Cardiac muscle cell (in vitro differentiated cells and primary cell): ENCODE measurements at places on chromosomes 13 and 19. TPM values are rescaled to one million over a fixed set of nuclear protein-coding genes. Genes with fewer than 3 reads are reported as not detected.

- no peak for DNase-seq
Observed at GRCh38 chr19:50490991-50491472, 14.4 kb upstream of the GARIN5A start.

- peak; percentile 68 for DNase-seq
Observed at GRCh38 chr13:89695343-89696257, 1651.9 kb upstream of the MIR17HG start.

DNA sequence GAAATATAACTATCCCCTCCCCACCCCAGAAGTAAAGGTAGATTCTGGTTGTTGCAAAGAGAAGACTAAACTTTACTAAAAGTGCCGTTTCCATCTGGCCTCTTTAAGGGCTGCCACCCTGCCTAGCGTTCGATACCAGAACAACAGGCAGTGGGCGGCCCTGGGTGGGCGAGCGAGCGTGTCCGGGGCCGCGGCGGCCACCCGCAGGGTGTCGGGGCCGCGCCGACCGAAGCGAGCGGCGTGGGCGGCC is 2.6 kb downstream of the FGF9 start:
- DNase-seq, result no peak

GRCh38 chr13:45873491-45874325 is 22.2 kb upstream of the SIAH3 start:
- DNase-seq, result no peak

- DNase-seq, result no peak
Observed at GRCh38 chr19:2110822-2111221, 14.1 kb downstream of the IZUMO4 start.

DNA sequence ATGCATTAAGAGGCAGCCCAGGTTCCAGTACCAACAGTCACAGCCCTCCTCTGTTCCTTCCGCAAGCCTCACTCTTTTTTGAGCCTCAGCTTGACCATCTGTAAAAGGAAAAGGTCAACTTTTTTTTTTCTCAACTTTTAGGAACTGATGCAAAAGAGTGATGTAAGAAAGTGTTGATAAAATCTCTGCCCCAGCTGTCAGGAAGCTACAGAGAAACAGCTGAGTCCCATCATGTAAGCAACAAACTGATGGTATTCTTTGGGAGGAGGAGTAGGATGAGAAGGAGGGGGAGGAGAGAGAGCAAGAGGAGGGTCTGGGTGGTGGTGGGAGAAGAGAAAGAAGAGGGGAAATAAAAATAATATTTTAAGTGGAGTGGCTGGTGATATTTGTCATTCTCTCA is 233.9 kb upstream of the TSHZ3 start:
- peak; percentile 32 for DNase-seq

DNA sequence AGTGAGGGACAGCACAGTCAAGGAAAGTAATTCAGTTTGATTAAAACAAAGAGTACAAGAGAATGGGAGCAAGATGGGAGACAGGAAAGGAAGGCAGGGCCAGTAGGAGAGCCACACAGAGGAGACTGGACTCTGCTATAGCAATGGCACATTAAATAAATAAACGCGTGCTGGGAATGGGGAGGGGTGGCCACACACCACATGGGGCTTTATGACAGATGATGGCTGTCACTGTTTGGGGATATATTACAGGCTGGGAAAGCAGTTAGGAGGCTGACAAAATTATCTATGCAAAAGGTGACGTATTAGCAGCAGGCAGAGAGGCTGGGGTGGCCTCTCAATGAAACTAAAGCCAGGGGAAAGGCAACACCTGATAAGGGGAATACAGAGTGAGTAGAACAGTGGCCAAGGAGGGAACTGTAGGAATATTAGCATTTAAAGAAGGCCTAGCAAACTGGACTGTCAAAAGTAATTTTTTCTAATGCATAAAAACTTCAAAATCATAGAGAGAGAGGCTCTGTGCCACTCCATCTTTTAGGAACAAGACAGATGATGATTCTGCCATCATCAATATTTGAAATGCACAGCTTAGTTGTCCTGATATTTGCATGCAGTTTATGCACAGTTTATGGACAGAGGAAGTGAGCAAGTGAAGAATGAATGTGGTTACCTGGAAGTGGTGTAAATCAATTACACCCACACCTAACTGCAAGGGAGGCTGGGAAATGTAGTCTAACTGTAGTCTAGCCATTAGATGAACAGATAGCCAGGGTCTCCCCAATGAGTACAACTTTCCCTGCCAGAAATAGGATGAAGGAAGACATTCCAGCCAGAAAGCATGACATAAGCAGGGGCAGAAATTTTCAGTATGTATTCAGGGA is 346.5 kb downstream of the FOXO1 start:
- no peak for DNase-seq

- no peak for DNase-seq
Observed at GRCh38 chr19:17323964-17324332, 10.7 kb downstream of the ANO8 start.

DNA sequence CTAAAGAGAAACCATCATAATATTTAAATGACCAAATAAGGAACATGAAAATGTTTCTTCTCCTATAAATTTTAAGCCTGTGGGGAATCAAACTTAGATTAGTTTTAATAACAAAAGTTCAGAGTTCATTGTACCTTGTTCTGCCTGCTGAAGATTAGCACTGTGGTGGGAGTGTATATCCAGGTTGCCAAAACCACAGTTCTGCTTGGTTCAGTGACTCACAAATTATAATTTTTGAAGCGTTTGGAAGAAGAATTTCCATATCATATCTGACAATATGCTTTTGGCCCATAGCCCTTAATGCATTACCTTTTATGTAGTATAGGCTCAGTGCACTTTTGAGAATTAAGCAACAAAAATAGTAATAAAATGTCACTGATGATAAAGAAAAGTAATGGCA is 545.2 kb downstream of the GPC6 start:
- DNase-seq, result peak; percentile 60

Gene ZIM2
- total RNA-seq, result not detected in 2 replicates

DNA sequence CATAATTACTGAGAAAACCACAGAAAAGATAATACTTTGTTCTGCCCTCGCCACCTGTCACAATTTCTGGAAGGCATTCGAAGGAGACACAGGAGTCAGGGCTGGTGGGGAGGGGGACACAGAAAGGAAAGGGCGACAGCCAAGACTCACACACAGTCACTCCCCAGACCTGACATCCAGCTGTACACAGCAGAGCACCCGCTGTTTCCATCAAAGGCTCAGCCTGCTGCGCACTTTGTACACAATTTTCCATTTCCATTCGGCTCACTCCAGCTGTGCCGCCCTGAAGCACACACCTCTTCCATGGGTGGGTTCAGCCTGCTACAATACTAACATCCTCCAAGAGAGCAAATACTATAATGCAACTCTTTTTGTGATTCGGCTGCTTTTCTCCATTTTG is 38.0 kb downstream of the STK24 start:
- DNase-seq, result no peak

- no peak for DNase-seq
Observed at GRCh38 chr13:46596466-46596865, 43.5 kb downstream of the LRCH1 start.

DNA sequence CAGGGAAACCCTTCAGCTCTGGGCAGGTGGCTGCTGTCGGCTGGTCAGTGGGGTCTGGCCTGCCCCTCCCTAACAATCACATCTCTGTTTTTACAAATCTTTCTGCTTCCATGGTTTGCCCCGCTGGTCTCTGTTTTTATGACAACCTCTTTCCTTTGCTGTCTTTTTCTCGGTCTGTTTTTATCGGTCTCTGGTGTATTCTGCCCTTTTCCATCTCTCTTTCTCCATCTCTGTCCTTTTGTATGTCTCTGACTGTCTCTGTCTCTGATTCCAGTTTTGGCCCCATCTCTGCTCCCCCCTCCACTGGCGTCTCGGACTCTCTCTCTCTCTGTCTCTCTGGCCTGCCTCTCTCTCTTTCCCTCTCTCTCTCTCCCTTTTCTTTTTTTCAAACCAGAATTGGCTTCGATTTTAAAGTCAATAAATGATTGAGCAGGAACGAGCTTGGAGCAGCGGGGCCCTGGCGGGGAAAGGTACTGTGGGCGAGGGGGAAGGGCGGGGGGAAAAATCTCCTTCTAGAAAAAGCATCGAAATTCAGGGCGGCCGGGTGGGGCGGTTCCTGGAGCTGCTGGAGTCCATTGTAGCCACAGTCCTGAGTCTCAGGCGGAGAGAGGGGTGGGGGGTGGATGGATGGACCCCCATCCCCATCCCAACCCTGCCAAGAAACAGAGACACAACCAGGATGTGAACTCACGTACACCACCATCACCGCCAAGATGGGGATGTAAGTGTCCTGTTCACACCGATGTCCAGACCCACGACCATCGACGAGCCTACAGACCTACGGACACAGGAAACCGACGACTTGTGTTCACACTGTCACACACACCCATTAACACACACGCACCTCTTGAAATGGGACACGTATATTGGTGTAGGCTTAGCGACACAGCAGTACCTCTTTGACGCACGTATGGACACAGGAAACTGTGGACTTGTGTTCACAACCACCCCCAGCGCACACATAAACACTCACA is 3.0 kb downstream of the NFIX start:
- DNase-seq, result no peak
